ENCODE measurements at places on chromosomes 13 and 19.
A peak's percentile ranks its signal among the peaks of the same experiment; 100 is the strongest.

DNA sequence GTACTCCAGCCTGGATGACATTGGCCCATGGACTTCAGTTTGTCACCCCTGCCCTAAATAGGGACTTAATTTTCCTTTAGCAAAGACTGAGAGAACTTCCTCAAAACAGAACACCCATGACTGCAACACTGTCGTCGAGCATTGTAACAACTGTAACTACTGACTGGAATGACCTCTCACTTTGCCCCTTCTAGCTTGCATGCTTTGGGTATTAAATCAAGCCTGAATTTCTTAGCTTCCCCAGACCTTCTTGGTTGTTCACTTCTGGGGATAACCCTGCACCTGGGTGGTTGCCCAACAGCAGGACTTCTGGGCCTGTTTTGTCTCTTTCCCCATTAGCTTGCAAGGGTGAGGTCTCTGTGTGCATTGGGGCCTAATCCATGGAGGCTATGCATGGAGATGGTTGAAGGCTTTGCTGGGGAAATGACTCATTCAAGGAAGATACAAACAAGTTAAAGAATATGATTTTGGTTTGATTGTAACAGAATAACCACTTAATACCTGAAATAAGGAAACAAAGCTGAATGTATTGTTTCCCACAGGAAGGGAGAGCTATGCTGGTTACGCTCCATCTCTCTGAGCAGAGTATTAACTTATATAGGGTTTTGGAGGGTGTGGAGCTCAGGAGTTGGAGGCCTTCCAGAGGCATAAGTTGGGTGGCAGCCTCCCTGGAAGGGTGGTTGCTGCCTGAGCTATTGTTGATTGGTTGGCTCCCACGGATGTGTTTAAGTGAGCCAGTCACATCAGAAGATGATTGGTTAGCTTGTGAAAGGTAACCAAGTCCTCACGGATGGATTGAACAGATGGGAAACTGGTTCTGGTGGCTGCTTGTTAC, 34.7 kb upstream of the UBAC2 start:
- no peak for DNase-seq

DNA sequence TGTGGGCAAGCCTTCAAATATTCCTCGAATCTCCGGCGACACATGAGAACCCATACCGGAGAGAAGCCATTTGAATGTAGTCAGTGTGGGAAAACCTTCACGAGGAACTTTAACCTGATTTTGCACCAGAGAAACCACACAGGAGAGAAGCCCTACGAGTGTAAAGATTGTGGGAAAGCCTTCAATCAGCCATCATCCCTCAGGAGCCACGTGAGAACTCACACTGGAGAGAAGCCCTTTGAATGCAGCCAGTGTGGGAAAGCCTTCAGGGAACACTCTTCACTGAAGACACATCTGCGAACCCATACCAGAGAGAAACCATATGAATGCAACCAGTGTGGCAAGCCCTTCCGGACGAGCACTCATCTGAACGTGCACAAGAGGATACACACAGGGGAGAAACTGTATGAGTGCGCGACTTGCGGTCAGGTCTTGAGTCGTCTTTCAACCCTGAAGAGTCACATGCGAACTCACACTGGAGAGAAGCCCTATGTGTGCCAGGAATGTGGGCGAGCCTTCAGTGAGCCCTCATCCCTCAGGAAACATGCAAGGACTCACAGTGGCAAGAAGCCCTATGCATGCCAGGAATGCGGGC, 28.8 kb downstream of the ZNF333 start:
- DNase-seq, result no peak

DNA sequence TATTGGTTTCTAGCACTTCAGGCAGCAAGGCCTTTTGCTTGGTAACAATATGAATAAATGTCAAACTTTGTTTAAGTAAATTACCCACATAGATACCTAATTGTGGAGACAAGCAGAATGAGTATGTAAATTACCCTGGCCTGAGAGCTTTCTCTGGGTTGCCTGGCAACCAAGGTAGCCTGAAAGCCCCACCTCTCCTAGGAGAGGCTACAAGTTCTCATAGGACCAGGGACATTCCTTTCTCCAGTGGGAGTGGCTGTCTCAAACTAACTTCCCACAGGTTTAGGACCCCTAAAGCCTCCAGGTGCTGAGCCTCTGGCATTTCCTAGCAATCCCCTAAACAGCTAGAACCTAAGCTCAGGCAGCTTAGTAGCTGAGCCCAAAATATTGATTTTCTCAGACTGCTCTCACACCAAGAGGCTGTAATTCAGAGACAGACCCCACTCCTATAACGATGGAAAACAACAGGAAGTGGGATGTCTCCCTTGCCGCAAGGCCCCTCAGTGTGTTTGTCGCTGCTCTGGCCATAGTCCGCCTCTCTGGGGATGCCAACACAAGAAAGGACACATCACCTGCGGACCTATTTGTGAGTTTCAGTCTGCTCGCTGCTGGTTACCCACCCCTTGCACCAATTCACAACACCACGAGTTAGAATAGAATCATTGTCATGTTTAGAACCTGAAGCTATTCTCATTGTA, 207.3 kb downstream of the DLEU7 start:
- no peak for DNase-seq

DNA sequence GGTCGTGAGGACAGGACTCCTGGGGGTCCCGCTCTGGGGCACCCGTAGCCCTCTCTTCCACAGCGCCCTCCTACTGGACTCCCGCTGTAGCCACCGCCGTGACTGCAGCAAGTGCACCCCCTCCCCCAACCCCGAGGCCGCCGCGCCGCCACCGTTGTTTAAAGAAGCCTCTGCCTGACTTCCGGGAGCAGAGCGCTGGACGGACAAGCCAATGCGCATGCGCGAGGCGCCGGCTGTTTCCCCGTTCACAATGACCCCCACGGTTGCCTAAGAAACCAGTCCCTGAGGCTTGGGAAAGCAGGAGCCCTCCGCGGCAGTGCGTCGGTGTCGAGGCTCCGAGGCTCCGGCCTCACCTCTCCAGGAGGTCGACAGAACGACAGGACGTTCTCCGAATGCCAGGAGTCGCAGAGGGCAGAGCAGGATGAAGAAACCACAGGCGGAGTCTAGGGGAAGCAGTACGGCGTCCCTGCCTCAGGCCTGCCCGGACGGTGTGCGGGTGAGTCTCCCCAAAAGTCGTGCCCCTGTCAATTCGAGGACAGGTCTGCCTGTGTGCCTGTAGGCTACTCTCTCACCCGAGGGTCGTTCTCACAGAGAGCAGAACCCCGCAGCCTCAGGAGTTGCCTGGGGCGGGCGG, 70.5 kb upstream of the ZNF420 start:
- peak; percentile 16 for DNase-seq

DNA sequence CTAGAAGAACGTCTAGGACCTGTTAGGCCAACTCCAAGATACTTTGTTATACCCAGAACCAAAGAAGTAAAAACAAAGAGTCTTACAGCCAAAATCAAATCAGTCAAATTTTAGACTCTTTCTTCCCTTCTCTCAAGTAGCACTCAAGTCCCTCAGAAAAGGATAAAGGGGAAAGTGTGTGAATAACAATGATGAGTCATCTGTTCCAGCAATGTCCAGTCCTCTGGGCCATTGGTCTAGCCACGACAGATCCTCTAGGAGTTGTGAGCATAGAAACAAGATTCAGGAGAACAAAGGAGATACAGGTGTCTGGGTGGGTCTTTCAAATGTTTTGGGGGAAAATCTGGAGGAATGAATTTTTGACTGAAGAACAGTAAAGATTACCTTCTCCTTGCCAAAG, 36.3 kb downstream of the STOML3 start:
- no peak for DNase-seq

DNA sequence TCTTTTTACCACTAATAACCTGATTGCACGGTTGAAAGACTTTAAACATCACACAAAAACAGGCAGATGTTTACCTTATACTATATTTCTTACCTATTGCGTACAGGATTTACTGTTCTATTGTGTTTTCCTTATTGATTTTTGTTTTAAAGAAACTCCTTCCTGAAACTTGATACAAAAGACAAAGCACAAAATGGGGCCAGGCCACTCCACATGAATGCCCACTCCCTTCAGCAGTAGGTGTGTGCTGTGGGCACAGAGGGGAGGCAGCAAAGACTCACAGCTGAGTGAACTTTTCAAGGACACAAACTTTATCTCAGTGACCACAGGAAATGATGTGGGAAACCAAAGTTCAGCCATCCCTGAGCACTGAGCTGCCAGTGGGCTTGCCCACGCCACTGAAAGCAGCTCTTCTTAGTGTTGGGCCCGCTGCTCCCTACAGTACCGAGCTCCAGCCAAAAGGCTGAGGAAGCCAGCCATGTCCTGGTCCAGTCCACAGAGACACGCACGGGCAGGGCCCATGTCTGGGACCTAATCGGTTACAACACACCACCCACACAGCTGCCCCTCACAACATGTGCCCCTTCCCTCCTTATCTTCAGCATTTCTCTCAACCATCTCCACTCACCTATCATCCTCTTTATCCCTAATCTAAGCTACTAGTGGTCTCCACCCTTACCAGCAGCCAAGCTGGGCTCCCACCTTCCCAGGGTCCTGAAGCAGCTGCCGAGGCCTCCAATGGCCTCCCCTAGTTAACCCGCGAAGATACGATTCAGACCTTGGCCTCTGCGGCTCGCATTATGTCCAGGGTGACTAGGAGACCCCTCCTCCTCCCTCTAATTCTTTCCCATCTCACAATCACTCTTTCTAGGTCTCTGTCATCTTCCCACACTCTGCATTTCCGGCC, 39.5 kb downstream of the ATP7B start:
- DNase-seq, result no peak

DNA sequence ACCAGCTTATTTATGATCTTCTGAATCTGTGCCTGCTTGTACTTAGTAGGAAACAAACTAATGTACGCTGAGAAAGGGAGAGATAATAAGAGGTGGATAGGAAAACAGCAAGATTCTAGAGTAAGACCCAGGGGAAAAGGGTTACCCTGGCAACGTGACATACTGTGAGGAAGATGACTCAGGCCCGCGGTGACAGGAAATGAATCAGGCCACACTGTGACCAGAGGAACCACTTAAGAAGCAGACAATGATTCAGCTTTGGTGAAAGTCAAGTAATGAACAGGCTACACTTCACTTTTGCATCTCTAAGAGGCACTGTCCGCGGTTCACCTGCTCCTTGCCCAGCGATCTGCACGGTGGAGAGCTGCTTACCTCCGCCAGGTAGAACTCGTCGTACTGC, 158.2 kb downstream of the NALCN start:
- DNase-seq, result no peak
